ENCODE measurements at places on chromosomes 12 and 14. TPM values are rescaled to one million over a fixed set of nuclear protein-coding genes. Genes with fewer than 3 reads are reported as not detected.

DNA sequence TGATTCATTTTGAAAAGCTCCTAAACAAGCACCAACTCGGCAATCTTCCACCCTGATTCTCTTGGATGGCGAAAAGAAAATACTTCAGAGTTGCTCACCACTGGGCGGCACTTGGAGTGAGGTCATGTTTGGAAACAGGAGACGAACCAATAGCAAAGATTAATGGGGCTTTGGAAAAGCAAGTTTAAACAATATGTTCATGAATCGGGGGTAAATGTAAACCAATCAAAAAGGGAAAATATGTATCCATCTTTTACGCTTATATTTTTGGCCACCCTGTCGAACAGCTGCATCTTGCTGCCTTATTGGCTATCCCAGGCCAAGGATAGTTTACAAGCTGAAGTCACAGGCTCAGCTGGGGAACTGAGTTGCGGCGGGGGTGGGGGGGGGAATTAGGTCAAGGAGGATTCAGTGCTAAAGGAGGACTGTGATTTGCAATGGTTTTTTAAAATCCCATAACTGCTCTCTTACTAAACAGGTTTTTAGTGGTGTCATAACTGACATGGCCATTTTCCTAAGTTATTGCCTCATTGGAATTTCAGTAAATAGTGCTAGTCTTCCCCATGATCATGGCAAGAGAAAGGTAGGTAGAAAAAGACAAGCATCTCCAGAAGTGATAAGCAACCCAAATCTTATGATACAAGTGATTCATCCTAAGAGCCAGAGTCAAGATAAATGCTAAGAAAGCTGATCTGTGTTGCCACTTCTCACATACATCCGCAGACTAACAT lies 210.6 kb downstream of the PHLDA1 start:
- peak; percentile 30 for DNase-seq

DNA sequence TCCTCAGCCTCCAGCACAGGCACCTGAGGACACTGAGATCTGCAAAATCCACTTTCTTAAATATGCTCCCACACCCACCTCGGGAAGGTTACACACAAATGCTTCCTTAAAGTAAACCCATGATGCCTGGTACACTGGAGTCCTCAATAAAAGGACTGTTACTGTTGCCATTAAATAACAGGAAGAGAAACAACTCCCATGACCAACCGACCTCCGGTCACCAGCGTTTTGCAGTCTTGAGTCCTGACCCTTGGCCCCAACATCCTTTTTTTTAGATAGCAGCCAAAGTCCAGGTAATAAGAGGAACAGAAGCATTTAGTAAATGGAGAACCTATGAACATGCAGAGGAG lies 42.4 kb downstream of the ITPK1 start:
- DNase-seq = no peak

DNA sequence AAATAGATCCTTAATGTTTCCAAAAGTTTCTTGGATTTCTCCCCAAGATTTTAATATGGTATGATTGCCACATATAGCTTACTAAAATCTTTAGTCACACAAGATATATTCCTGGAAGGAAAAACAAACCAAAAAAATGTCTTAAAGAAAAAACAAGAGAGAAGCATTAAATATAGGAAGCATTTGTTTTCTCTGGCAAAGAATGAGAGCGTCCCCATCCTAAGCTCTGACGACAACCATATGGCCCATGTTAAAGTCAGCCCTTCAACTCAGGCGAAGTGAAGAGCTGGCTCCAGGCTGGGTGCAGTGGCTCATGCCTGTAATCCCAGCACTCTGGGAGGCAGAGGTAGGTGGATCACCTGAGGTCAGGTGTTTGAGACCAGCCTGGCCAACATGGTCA lies 35.6 kb downstream of the GCH1 start:
- no peak for DNase-seq

DNA sequence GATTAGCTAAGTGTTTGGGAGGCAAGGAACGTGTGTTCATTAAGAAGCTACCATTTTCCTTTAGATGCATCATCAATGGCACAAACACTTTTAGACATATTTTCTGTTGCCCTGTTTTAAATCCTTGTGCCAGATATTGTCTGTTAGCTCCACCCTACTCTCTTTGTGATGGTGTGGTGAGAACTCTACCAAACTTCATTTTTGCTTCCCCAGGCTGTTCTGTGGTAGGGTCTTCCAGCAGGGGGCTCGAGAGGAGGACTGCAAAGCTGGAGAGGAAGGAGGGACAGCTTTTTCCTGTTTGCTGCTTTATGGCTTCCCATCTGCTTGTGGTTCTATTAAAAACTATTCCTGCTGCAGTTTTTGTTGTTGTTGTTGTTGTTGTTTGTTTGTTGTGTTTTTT lies 23.8 kb upstream of the STRAP start:
- no peak for DNase-seq

RERG gene
- total RNA-seq = not detected

Measured in NCI-H460 (cell line).